ENCODE measurements at places on chromosomes 16 and 17.

DNA sequence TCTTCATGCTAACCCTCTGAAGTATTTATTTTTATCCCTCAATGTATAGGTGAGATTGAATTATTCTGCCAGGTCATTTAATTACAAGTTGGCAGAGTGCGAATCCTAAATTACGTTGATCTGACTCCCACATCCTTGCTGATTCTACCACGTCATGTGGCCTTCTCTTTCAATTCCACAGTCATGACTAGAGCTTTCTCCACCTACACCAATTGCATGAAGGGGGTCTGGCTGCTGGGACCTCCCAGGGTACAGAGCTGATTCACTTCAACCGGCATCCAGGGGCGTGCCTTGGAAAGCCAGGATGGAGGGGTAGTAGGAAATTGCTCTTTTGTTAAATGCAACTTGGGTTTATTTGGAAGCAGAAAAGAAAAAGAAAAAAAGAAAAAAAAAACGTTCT is 41.1 kb upstream of the CDH13 start:
- no peak for DNase-seq

- no peak for DNase-seq
Observed at GRCh38 chr16:80912651-80913050, 94.0 kb downstream of the CMC2 start.

- DNase-seq = no peak
Observed at GRCh38 chr16:53745086-53745485, 41.1 kb downstream of the FTO start.

DNA sequence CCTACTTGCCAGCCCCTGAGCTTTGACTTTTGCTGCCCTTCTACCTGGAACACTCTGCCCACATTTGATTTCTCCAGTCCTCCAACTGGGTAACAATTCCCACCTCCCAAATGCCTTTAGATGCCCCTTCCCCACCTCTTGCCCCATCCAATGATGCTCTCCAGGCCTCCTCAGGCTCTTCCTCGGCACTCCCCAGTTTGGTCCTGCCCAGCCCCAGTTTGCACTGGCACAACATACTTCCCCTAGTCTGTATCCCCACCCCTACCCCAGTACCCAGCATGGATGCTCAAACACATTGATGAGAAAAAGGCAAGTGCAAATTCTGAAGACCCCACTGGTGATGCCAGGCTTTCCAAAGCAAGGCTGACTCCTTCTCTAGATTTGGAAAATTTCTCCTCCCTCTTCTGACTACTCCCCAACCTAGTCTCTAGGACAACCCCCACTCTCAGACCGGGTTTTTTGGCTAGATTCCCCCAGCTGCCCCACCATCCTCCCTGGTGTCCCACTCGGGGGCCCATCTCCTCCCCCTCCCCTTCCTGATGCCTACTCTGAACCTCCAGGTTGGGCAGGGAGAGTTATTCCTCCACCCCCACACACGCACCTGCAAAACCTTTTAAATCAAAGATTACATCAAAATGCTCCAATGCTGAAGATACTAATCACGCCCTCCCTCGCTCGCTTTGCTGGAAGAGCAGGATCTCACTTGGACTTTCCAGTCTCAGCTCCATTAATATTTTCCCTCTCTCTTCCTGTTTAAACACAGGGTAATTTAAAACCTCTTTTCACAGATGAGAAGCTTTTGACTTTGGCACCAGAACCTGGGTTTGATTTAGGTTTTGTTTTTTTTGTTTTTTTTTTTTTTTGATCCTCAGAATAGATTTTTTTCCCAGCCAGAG is 94.9 kb downstream of the TMEM132E start:
- no peak for DNase-seq

DNA sequence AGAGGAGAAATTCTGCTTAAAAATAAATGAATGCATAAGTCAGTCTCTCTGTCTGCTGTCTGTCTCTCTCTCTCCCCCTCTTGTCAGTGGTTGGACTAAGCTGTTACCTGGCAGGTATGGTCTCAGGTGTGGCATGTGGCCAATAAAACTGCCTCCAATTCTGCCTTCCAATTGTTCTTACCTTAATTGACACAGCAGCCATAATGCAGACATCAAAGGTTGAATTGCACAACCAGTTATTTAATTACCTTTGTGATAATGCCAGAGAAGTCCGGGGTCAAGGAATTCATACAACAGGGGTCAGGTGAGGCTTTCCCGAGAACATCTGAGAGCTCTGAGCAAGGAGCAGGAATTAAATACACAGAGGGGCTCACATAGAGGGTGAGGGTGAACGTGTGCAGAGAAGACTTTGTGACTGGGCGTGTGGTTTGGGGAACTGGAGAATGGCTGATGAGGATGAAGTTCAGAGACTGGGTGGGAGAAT is 78.8 kb upstream of the CDYL2 start:
- no peak for DNase-seq

DNA sequence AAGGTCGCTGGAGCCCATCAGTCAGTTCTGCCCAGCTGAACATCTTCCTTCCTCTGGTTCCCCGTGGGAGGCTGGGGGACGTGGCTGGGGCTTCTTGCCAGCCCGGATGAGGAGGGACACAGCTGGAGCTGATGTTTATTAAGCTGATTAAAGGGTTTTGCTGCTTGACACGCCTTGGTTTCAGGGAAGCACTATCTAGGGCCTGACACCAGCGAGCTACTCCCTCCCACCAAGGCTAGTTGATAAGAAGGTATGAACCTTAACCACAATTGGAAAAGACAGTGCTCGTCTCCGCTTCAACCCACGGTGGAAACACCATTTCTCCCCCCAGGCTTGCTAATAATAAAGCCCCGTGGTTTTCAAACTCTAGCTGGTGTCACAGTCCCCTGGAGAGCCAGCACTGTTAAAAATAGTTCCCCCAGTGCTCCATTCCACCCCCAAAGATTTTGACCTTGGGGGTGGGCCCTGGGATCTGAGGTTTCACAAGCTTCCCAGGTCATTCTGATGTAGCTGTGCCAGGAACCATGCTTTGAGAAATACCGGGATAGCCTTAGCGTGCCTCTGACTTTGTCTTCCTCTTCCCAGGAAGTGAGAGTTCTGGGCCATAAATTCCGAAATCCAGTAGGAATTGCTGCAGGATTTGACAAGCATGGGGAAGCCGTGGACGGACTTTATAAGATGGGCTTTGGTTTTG is 5.5 kb downstream of the DHODH start:
- no peak for DNase-seq

GRCh38 chr17:66583112-66583748 is 251.7 kb upstream of the CACNG5 start:
- no peak for DNase-seq

DNA sequence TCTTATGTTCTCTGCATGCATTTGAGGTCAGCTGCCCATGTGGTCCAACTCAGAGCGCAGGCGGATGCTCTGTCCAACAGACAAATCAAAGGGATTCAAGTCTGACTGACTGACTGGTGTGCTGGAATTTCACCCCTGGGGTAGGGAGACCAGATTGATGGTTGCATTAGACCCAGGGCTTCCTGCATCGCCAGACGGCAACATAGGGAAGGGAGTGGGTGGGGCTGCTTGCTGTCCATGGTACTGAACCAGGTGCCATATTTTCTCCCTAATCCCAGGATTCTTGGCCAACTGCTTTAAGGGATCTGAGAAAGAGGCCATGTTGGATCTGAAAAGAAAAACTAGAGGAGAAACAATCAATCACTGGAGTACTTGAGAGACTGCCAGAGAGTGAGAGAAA is 332.0 kb downstream of the XYLT1 start:
- DNase-seq = no peak

DNA sequence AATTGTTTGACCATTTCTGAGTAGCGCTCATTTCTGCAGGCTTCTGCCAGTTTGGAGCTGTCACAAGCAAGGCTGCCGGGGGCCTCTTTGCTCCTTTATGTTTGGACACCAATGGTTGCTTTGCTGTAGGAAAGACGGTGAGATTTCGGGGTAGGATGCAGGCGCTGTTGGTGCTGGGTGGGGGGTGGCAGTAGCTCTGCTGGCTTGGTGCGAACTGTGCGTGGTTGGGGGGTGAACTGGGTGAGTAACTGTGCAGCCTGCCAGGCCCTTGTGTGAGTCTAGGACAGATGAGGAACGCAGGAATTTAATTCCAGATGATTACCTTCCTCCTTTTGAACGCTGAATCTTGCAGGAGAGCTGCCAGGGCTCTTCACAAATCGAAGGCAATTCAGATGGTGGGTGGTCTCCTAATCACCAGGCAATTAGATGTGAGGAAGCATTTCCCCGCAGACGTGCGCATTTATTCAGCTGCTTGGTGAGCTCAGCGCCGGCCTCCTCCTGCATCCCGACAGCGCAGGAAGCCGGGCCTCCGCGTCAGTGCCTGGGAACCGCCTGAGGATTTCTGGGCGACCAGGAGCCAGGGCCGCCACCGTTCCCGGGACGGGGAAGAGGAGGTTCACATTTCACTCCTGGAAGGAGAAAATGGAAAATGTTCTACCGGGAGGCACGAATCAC is 154.4 kb downstream of the FOXL1 start:
- no peak for DNase-seq

- no peak for DNase-seq
Observed at GRCh38 chr17:15236281-15237105, 28.6 kb downstream of the PMP22 start.

DNA sequence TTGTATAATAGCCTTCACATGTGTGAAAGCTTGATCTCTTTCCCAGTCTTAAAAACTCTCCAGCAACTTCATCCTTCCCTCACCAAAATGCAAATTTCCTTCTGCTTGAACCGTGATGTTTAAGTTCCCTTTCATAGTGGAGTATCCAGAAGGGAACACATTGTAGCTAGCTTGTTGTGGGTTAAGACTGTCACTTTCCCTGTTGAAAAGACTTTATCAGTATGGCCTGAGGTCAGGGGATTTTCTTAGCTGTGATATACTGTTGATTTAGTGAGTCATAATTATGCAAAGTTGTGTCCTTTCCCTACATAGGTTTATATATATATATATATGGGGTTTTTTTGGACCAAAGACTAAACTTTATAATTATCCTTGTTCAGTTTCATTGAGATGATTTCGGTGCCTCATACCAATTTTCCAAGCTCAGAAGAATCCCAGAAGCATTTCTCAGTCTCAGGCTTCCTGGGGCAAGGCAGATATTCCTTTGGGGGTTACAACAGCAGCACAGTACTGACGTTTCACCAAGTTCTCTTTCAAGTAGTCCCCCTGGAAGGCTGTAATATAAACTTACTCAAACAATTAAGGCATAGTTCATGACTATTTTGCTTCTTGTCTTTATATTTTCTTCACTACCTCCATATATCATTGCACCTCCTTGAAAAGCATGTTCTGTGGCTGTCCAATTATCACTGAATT is 35.7 kb downstream of the ESRP2 start:
- no peak for DNase-seq

DNA sequence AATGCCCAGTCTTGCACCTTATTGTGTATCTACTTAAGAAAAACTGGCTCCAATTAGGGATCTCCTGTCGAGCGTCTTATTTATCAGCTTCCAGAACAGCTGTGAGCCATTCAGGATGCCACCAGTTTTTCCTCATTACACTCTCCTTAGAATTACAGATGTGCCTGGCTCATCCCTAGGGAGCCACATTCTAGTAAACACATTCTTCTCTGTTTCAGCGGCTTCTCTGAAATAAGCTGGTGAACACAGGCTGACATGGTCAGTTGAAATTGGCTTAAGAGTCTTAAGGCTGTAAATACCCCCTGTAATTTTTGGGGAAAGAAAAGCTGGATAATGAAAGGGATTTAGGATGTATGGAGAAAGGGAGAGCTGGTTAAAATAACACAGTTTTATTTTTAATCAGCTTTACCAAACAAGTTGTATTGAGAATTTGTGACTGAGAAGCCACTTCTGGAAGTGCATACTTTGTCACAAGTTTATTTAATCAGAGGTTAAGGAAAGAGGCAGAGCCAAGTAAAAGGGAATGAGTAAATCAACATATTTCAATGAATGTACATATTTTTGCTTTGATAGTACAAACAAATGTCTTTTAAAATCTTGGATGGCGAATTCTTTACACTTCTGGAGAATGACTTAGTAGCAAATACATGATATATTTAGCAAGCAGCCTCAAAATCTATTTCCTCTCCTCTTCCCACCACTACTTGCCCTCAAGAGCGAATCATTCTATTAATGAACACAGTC is 562.0 kb upstream of the GOT2 start:
- DNase-seq = no peak

Measured in stimulated activated CD8-positive, alpha-beta memory T cell treated with anti-CD3 and anti-CD28 coated beads, Interleukin-4, amount 100 ng/mL, for 4 hours (primary cell).